Activated CD4-positive, alpha-beta memory T cell treated with anti-CD3 and anti-CD28 coated beads for 36 hours (primary cell): ENCODE measurements at places on chromosomes 4 and X. TPM values are rescaled to one million over a fixed set of nuclear protein-coding genes. Genes with fewer than 3 reads are reported as not detected.

PRKG2 gene
- total RNA-seq, result 0.10 TPM

CTAG2 gene
- total RNA-seq, result not detected

SAT1 gene
- total RNA-seq, result 209 TPM

DNA sequence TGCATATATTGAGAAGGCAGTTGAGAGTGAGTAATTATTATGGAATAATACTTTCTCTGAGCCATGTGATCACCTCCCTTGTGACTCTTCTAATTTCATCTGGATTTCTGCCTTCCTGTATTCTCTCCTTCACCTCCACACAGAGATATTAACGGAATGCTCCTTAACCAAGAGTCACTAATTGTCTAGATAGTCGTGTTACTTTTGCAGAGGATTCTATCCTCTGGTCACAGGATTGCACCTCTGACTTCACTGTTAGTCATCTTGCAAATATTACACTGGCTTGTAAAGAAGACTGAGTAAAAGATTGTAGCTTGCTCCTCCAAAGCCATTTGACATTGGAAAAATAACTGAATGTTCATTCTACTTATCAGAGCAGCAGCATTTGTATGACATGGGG is 160.9 kb downstream of the SH2D1A start:
- no peak for DNase-seq
